Dermis blood vessel endothelial cell (primary cell): ENCODE measurements at places on chromosomes 5 and 9. TPM values are rescaled to one million over a fixed set of nuclear protein-coding genes. Genes with fewer than 3 reads are reported as not detected.

IL5 gene
- total RNA-seq: not detected in 2 replicates

PCDHB10 gene
- 0.51 and 0.70 TPM in 2 replicates for total RNA-seq

RC3H2 gene
- 88.0 and 114 TPM in 2 replicates for total RNA-seq

CFAP90 gene
- not detected in 2 replicates for total RNA-seq

NUTM2G gene
- not detected in 2 replicates for total RNA-seq

FGD3 gene
- 0.17 TPM in 1 of 2 replicates, not detected in the other for total RNA-seq

CNTFR gene
- total RNA-seq: not detected in 2 replicates

IGIP gene
- 5.0 and 5.8 TPM in 2 replicates for total RNA-seq

DMGDH gene
- total RNA-seq: 0.68 and 1.4 TPM in 2 replicates

PTPRD gene
- 3.2 and 16.1 TPM in 2 replicates for total RNA-seq
